ENCODE measurements at places on chromosomes 5 and 9. TPM values are rescaled to one million over a fixed set of nuclear protein-coding genes. Genes with fewer than 3 reads are reported as not detected.

PNPLA7 gene
- total RNA-seq = 16.5 TPM

SV2C gene
- 0.20 TPM for total RNA-seq

PCSK5 gene
- 78.9 TPM for total RNA-seq

LCP2 gene
- total RNA-seq = 38.4 TPM

IL4 gene
- total RNA-seq = not detected

CBY3 gene
- not detected for total RNA-seq

CNOT8 gene
- 57.3 TPM for total RNA-seq

MPDZ gene
- total RNA-seq = 28.8 TPM

ANKRD20A1 gene
- total RNA-seq = 3.0 TPM

MACIR gene
- total RNA-seq = 13.0 TPM

SHB gene
- 54.5 TPM for total RNA-seq

NUTM2G gene
- not detected for total RNA-seq

IFNA16 gene
- total RNA-seq = not detected

WDR38 gene
- total RNA-seq = not detected

IL13 gene
- not detected for total RNA-seq

SCGB3A2 gene
- not detected for total RNA-seq

OSMR gene
- 26.8 TPM for total RNA-seq

RMRP gene
- total RNA-seq = 17,824 TPM

ELOVL7 gene
- 66.8 TPM for total RNA-seq

COL27A1 gene
- total RNA-seq = 41.1 TPM

ANKRD18A gene
- 11.8 TPM for total RNA-seq

TTLL11 gene
- 10.9 TPM for total RNA-seq

ZDHHC11B gene
- 14.5 TPM for total RNA-seq

HAPLN1 gene
- total RNA-seq = 0.58 TPM

SLIT3 gene
- total RNA-seq = 40.2 TPM

PTPRD gene
- total RNA-seq = 35.9 TPM

GABRA1 gene
- not detected for total RNA-seq

IL31RA gene
- 0.17 TPM for total RNA-seq

FAM200C gene
- total RNA-seq = 5.4 TPM

FABP6 gene
- total RNA-seq = not detected

ZMAT2 gene
- 50.9 TPM for total RNA-seq

OR2K2 gene
- total RNA-seq = not detected

UBE2D2 gene
- total RNA-seq = 101 TPM

ADAMTSL1 gene
- 1.8 TPM for total RNA-seq

FBXL7 gene
- 12.1 TPM for total RNA-seq

PLAC8L1 gene
- not detected for total RNA-seq

Data from mucosa of gallbladder (tissue), 1 donor.